Ovary (tissue), 10 donors: ENCODE measurements at places on chromosomes 5 and 9. TPM values are rescaled to one million over a fixed set of nuclear protein-coding genes. Genes with fewer than 3 reads are reported as not detected.

GALNT12 gene
- total RNA-seq, result 0.23 TPM

DNA sequence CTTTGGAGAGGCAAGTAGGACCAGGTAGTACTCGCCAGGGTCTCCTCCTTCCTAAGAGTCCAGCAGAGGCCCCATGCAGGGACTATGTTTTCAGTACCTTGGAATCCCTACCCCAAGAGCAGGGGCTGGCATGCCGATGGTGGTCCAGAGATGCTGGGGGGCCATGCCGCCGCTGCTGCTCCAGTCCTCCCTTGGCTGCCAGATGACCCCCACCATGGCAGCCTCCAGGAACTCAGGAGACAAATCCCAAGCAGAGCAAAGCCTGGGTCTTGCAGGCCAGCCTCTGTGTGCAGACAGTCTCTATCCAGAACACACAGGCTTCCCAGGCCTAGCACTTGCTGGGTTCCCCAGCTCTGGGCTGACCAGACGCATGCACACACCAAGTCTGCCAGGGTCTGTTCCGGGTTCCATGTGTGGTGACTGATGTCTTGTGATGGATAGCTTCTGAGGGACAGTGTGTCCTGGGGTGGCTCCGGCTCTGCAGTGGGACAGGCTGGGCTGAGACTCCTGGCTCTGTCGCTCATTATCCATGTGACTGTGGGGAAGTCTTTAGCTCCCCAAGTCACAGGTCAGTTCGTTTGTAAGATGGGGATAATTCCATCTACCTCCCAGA lies 127.3 kb downstream of the CRB2 start:
- DNase-seq, result no peak

GRCh38 chr5:137753691-137754187 lies 424 bp downstream of the HNRNPA0 start:
- no peak for DNase-seq

DNA sequence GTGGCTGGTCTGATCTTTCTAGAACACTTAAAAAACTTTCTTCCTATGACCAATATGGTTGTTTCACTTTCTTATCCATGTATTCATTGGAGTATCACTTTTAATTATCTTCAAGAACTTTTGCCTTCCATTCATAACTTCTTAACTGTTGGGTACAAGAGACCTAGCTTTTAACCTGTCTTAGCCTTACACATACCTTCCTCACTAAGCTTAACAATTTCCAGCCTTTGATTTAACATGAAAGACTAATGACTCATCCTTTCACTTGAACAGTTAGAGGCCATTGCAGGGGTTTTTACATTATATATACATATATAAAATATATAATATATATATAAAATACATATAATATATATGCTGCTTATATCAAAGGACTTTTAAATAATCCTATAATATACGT lies 57.9 kb downstream of the ABHD17B start:
- no peak for DNase-seq

- no peak for DNase-seq
These were observed 168.1 kb downstream of the ATPSCKMT start for GRCh38 chr5:10081584-10081983.
